AG04449 (cell line): ENCODE measurements at places on chromosomes 16 and 17.

GRCh38 chr17:1583556-1583955 is 21.0 kb upstream of the PITPNA start:
- DNase-seq, result no peak

DNA sequence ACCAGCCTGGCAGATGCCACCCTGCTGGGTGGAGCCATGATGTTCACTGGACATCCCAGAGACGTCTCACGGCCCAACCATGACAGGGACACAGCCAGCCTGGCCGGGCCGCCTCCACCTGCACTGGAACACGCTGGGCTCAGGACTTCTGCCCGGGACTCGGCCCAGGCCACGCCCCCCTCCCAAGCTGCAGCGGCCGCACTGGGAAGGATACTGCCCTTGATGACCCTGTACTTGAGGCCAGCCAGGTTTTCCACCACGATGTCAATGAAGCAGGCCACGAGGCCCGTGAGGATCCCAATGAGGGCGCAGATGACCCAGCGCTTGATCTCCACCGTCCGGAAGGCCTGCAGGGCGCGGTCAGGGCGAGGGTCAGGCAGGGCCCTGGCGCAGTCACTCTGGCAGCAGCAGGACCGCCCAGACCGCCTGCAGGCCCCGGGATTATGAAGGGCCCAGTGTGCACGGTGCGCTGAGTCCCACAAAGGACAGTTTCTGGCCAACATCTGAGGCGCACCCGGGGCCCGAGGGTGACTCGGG is 14.2 kb downstream of the CLCN7 start:
- no peak for DNase-seq

DNA sequence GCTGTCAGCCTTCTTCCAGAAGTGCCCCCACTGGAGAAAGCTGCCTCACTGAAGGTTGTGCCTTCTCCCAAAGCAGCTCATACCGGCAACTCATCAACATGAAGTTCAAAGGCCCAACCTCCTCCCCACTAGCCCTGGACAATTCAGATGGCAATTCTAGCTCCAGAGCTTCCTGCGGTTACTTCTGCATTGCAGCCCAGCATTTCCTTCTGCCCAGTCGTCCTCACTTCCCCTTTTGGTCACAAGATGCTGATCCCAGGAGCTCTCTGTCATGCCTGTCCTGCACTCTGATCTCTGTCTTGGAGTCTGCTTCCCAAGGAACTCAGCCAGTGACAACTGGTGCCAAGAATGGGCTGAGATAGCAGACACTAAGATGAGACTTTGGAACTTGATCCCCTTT is 178.2 kb upstream of the SOX9 start:
- no peak for DNase-seq

- DNase-seq, result no peak
Measured at GRCh38 chr16:53219795-53220454, 165.1 kb downstream of the CHD9 start.

- no peak for DNase-seq
Measured at GRCh38 chr17:6313835-6314234, 121.1 kb downstream of the AIPL1 start.

- DNase-seq, result no peak
Measured at GRCh38 chr16:87542531-87543102, 49.8 kb upstream of the ZCCHC14 start.

GRCh38 chr17:68973098-68973846 is 18.1 kb upstream of the ABCA8 start:
- no peak for DNase-seq

GRCh38 chr17:27555339-27555738 is 75.6 kb upstream of the LGALS9 start:
- no peak for DNase-seq

- DNase-seq, result no peak
Measured at GRCh38 chr16:14564861-14565687, 65.0 kb downstream of the PARN start.

DNA sequence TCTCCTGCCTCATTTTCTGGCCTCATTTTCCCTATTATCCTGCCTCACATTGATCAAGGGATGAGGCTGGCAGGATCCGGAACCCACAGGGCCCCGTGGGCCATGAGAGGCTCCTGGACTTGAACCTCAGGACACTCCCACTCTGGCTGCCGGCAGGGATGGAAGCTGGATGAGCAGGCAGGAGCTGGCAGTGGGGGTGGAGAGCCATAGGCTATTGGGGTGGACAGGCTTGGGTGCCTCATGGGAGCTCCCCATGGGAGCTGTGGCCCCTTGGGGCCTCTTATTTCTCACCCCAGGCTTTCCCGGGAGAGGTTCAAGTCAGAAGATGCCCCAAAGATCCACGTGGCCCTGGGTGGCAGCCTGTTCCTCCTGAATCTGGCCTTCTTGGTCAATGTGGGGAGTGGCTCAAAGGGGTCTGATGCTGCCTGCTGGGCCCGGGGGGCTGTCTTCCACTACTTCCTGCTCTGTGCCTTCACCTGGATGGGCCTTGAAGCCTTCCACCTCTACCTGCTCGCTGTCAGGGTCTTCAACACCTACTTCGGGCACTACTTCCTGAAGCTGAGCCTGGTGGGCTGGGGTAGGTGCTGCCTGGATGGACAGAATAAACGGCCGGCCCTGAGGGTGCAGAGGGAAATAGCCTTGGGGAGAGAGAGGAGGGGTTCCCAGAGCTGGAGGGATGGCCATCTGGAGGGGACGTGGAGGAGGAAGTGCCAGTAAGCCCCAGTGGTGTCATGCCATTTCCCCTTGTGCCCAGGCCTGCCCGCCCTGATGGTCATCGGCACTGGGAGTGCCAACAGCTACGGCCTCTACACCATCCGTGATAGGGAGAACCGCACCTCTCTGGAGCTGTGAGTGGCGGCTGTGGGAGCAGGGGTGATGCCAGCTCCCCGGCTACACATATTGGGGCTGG is 10.7 kb upstream of the DRC7 start:
- no peak for DNase-seq

DNA sequence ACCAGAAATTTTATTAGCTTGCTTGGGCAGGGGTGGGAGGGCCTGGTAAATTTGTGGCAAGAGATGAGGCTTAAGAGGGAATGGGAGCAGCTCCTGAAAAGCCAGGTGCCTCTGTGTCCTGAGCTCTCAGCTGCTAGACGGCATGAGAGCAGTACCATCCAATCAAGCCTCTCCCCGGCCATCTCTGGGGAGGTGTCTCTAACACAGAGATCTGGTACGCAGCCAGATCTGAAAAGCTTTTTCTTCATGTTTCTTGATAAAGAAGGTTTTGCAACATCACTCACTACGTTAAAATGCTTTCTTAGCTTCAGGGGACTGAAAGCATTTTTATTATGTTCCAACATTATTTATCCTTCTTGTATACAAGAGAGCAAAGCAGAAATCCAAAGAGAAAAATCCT is 488.2 kb downstream of the RBFOX1 start:
- no peak for DNase-seq

DNA sequence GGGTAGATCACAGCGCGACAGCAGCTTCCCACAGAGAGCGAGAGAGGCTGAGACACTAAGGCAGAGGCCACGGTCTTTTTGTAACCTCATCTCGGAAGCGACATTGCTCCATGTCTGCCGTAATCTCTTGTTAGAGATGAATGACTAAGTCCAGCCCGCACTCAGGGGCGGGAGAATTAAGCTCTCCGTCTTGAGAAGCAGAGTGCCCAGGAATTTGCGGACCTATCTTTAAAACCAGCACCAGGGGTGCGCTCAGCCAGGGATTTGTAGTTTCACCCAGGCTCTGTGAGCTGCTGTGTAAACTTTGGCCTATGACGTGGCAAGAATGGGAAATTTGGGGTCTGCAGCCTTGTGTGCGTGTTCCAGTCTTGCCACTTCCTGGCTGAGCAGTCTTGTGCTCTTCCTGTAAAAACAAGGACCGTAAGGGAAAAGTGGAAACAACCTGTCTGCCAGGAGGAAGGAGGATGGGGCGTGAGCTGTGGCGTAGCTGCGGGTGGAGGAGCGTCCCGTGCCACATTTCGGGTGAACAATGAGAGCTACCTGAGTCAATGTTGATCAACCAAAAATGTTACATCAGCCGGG is 16.0 kb upstream of the JPH3 start:
- no peak for DNase-seq

- no peak for DNase-seq
Measured at GRCh38 chr16:1331712-1332617, 1.5 kb upstream of the BAIAP3 start.

- DNase-seq, result no peak
Measured at GRCh38 chr16:2056681-2057407, 9.1 kb downstream of the TSC2 start.

- no peak for DNase-seq
Measured at GRCh38 chr16:61820398-61820797, 215.8 kb downstream of the CDH8 start.

DNA sequence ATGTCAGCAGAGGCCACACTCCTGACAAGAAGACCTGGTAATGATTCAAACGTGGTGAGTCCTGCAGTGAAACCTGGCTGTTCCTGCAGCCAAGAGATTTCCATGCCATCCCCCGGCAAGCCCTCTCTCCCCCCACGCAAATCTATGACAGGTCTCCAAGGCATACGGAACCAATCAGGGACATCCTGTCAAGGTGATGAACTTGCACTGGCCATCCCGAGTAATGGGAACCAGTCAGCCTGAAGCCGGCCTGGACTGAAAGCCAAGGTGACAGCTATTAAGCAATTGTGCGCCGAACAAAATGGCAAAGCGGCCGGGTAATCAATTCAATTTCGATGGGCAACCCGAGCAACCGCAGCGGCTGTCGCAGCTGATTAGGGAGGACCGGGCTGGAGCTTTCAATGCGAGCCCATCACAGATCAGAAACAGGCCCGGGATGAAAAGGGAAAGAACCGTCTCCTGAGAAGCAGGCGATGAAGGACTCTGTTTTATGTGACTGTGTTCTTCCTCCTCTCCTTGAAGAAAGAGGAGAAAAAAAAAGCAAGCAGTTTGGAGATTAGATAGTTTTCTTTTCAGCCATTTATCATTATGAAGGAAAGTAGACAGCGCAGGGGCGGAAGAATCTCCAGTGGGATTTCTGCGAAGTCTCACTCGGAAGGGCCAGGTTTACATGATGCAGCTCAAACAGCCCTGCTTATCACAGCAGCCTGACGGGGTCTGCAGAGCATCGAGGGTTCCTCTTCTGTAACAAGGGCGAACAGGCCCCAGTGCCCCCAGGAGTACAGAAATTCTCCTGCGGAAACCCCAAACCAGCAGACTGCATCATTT is 35.2 kb downstream of the TBX4 start:
- DNase-seq, result no peak

DNA sequence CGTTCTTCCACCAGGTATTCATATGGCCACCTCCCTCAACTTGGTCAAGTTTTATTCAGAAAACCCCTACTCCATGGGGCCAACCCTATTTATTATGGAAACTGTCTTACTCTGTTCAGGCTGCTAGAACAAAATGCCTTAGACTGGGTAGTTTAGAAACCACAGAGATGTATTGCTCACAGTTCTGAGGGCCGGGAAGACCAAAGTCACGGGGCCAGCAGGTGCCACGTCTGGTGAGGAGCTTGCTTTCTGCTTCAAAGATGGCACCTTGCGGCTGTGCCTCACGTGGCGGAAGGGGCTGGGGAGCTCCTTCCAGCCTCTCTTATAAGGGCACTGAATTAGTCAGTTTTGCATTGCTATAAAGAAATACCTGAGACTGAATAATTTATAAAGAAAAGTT is 74.3 kb downstream of the AXIN2 start:
- DNase-seq, result no peak

- DNase-seq, result no peak
Measured at GRCh38 chr16:66133643-66134338, 232.7 kb upstream of the CDH5 start.

DNA sequence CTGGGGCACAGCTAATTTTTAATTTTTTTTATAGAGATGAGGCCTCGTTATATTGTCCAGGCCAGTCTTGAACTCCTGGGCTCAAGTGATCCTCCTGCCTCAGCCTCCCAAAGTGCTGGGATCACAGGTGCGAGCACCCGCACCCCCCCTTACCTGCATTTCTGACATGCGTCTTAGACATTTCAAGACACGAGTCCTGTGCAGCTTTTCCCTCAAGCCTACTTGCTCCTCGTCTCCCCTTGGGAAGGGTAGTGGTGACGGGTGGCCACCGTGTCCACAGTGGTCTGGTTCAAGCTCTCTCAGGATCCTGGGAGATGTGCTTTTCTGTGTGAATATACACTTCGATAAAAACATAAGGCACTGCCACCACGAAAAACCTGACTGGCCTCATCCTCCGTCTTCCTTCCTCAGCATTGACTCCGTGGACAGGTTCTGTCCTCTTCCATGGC is 9.6 kb downstream of the CANT1 start:
- no peak for DNase-seq

- no peak for DNase-seq
Measured at GRCh38 chr17:42704490-42704836, 22.1 kb downstream of the CNTNAP1 start.

- no peak for DNase-seq
Measured at GRCh38 chr16:27712251-27712711, 162.3 kb downstream of the KATNIP start.

- DNase-seq, result no peak
Measured at GRCh38 chr17:49061524-49061943, 64.3 kb downstream of the IGF2BP1 start.

GRCh38 chr16:29156511-29156910 is 171.7 kb downstream of the LAT start:
- no peak for DNase-seq

- DNase-seq, result no peak
Measured at GRCh38 chr17:50134206-50135110, 4.5 kb upstream of the SAMD14 start.

- DNase-seq, result peak; percentile 67
Measured at GRCh38 chr17:8922451-8922850, 43.1 kb downstream of the PIK3R5 start.

GRCh38 chr16:3183445-3184139 is 4.4 kb upstream of the OR1F1 start:
- no peak for DNase-seq

DNA sequence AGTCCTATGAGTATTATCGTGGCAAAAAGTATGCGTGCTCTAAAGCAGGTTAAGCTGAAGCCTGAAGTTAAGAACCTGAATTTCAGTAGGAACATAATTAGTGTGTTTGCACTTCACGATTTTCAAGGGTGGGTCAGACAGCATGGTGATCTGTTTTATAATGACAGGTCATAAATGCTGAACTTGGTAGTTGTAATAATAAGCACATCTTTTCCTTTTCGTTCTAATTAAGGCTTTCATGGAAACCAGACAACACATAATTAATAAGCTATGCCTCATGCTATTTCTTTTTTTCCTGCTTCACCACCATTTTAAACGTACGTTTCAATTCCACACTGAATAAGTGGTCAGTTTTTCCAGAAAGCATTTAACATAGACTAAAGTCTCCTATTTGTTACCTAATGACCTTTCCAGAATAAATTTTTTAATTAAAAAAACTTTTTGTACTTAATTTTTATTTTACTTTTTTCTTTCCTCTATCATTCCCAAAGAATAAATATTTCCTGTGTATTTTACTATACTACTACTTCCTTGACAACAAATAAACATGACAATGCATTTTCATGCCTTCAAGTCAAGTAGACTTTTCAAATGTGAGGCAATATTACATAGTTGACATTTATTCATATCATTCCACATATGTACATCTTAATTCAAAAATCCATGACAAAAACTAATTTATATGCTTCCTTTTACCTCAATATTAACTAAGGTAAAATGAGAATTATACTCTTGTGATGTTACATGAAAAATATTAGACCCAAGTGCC is 22.4 kb downstream of the CMC2 start:
- DNase-seq, result no peak

- DNase-seq, result no peak
Measured at GRCh38 chr16:66204756-66205155, 161.7 kb upstream of the CDH5 start.
